ENCODE measurements at places on chromosomes 13 and 19.

DNA sequence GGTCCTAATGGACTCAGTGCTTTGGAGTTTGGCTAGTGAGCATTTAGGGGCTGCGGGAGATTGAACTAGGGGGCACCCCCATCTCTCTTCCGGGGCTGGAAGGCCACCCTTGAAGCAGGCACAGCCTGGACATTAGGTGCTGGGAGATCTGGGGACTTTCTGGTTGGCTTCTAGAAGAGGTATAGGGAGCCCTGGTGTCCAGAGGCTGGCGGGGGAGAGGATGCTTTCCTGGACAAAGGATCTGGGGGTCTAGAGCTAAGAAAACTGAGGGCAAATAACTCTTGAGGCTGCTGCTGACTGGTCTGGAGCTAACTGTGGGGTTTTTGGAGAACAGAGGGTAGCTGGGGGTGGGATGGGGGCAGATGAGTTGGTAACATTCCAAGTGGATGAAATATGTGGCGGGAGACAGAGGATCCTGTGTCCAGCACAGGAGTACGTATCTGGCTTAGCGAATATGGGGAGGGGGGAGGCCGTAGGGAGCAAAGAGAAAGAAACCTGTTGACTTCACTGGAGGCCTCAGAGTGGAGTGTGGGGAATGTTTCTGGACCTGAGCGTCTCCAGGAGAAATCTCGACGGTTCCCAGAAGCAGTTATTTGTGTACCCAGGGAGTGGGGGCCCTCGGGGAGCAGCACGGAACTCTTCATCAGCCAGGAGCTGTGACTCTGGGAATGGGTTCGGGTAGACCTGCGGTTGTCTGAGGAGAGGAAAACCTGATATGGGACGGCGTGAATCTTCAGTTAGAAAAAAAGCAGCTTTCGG lies 1.4 kb downstream of the HNRNPUL1 start:
- DNase-seq = peak; percentile 34

- DNase-seq = no peak
Observed at GRCh38 chr19:35223084-35223790, 5.3 kb downstream of the FAM187B start.

DNA sequence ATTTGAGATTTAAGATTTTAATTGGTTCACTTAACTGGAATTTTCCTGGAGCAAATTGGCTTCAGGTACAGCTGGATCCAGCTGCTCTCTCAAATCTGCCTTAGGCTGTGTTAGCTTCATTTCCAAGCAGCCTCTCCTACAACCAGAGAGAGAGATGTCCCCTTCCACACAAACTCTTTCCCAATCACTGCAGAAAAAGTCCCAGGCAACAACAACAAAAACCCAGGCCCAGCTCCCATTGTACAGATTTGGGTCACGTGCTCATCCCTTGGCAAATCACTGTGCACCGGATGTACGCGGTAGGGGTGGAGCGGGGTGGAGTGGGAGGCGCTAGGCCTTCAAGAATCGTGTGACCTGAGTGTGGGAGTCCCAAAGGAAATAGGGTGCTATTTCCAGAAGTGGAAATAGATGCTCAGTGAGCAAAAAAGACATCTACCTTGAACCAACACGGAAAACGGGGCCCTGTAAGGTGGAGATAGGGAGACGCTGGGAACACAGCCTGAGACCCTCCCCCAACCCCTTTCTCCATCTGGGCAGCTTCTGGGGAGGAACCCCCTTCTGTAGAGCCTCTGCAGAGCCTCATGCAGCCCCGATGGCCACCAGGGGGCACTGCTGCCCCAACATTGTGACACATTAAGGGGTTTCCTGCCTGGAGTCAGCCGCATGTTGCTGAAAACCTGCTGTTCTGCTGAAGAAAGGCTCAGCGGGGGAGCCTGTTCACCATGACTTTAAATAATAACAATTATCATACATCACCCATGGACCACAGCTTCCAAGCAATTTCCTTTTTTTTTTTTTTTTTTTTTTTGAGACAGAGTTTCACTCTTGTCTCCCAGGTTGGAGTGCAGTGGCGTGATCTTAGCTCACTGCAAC lies 25.4 kb downstream of the HPN start:
- peak; percentile 93 for DNase-seq

DNA sequence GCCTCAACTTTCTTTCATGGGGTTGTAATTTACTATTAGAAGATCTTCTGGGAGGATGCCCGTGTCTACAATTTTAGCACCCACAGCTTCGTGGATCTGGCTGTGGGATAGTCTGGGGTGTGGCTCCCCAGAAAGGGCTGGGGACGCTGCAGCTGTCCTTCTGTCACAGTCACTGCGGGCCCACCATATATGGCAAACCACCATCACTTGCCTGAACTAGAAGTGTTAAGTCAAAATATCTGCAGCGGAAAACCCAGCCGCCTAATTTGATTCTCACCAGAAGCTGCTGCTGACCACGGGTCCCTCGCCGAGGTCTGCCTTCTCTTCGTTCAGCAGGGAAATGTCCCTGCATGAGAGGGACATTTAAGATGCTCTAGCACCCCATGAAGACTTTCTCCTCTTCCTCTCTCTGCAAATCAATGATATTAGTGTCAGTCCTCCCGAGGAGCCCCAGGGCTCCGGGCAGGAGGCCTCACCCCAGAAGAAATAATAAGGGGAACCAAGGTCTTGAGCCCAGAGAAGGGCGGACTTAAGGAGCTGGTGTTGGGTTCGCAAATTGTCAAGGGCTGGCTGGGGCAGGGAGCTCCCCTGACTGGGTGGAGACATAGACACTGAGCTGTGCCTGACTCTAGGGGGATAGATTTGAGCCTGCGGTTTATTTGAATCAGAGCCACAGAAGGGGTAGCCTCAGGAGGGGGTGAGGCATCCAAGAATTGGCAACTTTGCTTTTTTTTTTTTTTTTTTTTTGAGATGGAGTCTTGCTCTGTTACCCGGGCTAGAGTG lies 3.0 kb upstream of the MATK start:
- DNase-seq = no peak

DNA sequence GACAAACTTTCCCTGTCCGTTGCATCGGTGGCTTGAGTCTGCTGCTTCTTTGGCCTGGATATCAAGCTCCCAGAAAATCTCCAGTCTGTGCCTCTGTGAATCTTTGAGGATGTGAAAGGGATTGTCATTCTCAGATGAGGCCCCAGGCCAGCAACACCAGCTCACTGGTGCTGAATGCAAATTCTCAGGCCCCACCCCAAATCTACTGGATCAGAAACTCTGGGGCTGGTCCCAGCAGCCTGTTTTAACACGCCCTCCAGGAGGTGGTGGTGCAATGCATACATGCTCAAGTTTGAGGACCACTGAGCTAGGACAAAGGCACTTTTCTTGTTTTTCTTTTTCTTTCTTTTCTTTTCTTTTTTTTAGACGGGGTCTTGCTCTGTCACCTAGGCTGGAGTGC lies 23.6 kb downstream of the TNFSF11 start:
- no peak for DNase-seq

- peak; percentile 87 for DNase-seq
Observed at GRCh38 chr19:920051-920864, 3.1 kb downstream of the KISS1R start.

DNA sequence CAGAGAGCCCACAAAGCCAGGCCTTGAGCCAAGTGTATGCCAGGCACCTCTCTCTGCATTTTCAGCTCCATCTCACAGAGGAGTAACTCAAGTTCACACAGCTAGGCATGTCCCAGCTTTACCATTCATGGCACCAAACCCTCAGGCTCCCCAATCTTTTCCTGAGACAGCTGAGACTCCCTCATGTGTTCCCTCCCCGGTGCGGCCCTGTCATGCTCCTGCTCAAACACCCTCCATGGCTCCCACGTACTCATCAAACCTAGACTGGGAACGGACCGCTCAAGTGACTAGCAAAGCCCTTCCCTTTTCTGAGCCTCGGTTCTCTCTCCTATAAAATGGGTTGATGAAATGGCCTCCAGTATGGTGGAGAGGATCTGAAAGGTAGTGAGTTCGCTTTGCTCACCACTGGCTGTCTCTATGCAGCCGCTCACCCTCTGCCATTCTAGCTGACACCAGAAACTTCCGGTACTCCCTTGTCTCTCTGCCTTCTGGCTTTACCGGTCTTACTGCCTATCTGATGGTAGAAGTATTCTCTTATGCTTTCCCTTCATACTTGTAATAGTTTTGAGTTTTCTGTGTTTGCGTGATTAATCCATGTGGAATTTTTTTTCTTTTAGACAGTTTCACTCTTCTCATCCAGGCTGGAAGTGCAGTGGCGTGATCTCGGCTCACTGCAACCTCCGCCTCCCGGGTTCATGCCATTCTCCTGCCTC lies 7.8 kb upstream of the SLC44A2 start:
- DNase-seq = no peak

DNA sequence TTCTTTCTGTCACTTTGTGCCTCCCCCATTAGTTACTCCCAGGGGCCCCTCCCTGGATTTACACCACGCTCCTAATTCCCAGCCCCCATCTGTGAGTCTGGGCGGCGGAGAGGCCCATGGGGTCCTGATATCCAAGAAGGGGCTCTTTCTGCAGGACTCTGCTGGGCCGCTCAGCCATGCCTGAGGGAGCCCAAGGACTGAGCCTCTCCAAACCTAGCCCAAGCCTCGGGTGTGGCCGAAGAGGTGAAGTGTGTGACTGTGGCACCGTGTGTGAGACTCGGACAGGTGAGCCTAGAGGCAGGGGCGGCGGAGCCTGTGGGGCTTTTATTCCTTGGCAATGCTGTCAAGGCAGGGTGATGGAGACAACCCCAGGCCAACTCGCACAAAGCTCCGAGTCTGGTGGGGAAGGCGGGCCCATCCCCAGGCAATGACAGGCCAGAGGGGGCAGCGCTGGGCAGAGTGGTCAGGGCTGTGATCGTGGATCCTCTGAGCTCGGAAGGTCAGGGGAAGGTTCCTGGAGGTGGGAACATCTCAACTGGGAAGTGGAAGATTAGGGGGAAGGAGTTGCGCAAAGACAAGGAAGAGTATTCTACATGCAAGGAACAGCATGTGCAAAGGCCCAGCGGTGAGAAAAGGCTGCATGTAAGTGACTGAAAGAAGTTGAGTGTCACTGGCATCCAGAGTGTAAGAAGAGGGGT lies 1.6 kb downstream of the PLEKHG2 start:
- no peak for DNase-seq

- DNase-seq = no peak
Observed at GRCh38 chr13:101730420-101731000, 278.0 kb downstream of the ITGBL1 start.

DNA sequence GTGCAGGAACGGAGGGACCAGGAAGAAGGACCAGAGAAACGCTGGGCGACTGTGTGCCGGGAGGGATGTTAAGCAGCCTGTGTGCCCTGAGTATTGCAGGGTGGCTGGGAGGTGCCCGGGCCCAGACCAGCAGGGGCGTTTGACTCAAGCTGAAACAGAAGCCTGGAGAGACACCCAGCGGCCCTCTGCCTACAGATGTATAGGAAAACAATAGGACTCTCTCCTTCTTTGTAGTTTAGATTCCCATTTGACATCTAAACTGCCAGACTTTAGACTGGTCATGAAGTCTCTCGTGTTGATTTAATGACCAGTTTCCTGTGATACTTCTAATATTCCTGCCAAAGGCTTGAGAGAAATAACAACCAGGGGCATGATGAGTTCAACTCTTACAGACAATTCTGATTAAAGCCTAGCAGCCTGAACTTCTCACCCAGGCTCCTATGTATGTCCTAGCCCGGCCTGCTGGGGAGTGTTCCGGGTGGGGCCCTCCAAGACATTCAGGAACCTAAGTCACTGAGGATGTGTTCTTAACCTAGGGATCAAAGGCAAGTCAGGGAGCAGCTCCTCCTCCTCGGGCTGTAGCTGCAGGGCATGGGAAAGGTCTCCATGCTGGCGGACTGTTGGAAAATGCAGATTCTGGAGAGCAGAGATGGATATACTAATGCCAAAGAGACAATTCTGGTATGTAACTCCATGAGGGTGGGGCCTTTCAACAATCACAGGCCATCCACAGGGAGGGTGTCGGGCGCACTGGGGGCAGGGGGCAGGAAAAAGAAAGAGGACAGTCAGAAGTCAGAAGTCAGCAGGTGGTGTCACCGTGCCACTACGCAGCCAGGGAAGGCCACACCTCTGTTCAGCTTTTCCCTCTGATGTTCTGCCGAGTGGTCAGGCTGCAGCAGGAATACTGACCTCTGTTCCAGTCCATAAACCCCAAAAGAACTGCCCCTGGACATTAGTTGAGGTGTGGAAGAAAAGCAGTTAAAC lies 131.8 kb downstream of the STARD13 start:
- no peak for DNase-seq

- no peak for DNase-seq
Observed at GRCh38 chr19:19655051-19655594, 8.4 kb downstream of the ATP13A1 start.

GRCh38 chr19:46932346-46932745 lies 71.5 kb downstream of the ARHGAP35 start:
- no peak for DNase-seq

GRCh38 chr13:58949646-58950045 lies 1214.1 kb downstream of the DIAPH3 start:
- DNase-seq = no peak

DNA sequence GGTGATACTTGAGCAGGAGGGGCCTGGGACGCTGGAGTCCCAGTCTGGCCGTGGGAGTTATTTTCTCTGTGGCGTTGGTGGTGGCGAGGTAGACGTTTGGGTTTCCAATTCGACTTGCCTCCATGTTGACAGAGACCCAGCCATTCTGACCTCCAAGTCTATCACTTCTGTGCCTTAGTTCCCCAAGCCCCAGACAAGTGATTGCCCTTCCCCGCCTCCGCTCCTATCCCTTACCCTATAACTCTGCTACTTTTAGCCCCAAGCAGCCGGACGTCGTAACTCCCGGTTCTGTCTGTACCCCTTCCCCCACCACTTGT lies 549 bp downstream of the TIMM50 start:
- DNase-seq = no peak

DNA sequence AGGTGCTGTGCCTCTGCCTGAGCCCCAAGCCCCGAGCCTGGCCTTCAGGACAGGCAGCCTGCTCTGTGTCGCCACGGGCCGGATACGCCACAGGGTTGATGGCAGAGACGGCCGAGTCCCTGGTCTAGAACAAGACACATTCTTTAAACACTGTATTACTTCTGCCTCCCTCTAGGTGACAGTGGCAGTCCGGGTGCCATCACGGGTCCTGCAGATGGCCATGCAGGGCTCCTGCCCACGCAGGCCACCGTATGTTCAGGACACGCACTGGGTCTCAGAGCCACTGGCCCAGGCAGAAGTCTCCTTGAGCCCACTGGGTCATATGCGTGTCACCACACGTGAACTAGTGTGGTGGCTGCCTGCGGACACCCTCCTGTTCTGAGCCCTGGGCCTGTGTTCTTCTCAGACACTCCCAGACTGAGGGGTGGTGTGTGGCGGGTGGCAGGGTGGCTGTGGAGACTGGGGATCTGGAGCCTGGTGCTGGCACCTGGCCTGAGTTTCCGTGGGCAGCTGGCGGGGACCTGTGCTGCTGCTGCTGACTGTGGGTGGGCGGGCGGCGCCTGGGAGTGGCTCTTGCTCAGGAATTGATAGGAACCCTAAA lies 4.4 kb downstream of the PLEKHJ1 start:
- no peak for DNase-seq

DNA sequence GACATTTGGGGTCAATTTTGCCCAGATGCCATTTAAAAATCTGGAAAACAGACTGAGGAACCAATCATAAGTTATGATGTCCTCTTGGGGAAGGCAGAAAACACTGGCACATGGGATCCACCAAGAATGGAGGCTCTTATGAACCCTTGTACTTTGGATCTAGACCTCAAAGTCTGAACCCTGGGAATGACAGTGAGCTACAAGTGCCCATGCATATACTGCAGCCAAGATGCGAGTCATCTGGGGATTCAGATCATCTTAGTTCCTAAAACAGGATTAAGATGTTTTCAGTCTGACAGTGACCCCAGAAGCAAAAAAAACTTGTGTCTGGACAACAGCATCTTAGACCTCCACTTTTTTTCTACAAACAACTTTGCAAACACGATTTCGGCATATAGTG lies 100.2 kb upstream of the SIAH3 start:
- DNase-seq = no peak

- no peak for DNase-seq
Observed at GRCh38 chr13:50981686-50982085, 72.1 kb downstream of the RNASEH2B start.

Measured in GM20000 (cell line).